ENCODE measurements at places on chromosomes 11 and 22.

- DNase-seq: no peak
Measured at GRCh38 chr22:46564084-46564714, 26.8 kb upstream of the CELSR1 start.

DNA sequence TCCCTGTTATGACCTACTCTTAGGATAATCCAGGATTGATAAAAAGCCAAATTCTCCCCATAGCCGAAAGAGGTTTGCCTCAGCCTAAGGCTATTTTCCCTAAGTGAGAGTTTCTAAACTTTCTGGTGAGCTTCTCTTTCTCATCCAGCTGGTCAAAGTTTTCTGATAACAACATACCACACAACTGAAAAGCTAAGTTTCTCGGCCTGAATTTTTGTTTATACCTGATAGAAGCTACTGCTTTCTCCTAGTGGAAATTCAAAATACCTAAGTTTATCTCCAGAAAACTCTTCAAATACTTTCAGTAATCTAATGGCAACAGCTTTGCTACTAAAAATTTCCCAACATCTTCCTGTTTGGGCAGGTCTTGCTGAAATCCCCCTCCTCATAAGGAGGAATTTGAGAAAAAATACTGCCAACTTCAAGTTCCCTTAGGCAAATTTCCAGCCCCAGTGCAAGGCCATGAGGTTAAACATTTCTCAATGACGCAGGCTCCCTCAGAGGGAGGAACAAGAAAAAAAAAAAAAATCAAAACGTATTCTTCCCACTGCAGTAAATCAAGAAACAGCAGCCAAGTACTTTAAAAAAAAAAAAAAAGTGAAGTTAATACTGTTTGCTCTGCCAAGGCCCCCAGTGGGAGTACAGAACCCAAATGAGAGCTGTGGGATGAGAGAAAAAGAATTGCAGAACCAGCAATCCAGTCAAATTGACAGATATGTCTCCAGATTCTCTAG, 127.0 kb downstream of the MRTFA start:
- no peak for DNase-seq

- DNase-seq: no peak
Measured at GRCh38 chr22:26674211-26675190, 17.1 kb downstream of the MIAT start.

DNA sequence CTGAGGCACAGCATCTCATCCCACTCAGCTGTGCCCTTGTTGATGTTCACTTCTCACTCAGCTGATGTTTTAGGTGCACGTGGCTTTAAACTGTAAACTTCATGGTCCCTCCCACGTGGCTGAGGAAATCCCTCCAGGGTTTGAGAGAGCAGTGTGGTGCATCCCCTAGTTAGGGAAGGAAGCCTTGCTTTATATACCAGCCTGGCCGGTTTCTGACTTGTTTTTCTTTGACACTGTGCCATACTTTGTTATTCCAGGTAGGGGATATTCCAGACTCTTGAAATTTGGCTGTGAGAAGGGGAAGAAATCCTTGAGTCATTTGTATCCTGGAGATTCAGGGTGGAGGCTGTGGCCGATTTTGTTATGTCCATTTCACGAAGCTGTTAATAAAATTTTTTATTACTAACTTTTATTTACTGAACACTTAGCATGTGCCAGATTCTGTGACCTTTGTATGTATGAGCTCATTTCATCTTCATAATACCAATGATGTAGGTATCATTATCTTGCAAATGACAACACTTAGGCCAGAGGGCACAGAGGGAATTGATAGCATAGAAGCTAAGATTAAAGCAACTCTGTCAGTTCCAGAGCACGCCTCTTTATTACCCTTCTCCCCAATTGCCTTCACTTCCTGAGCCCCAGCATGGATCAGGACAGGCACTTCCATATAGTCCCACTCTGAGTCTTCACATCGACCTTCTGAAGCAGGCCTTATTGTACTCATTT, 116.6 kb downstream of the NAV2 start:
- DNase-seq: no peak

- peak; percentile 2 for DNase-seq
Measured at GRCh38 chr11:2205981-2206690, 34.5 kb upstream of the TH start.

GRCh38 chr11:125954123-125954944, 8.5 kb downstream of the VSIG10L2 start:
- DNase-seq: peak; percentile 76

- no peak for DNase-seq
Measured at GRCh38 chr11:23099256-23099655, 239.0 kb upstream of the CCDC179 start.
